ENCODE measurements at places on chromosomes 5 and 9.

DNA sequence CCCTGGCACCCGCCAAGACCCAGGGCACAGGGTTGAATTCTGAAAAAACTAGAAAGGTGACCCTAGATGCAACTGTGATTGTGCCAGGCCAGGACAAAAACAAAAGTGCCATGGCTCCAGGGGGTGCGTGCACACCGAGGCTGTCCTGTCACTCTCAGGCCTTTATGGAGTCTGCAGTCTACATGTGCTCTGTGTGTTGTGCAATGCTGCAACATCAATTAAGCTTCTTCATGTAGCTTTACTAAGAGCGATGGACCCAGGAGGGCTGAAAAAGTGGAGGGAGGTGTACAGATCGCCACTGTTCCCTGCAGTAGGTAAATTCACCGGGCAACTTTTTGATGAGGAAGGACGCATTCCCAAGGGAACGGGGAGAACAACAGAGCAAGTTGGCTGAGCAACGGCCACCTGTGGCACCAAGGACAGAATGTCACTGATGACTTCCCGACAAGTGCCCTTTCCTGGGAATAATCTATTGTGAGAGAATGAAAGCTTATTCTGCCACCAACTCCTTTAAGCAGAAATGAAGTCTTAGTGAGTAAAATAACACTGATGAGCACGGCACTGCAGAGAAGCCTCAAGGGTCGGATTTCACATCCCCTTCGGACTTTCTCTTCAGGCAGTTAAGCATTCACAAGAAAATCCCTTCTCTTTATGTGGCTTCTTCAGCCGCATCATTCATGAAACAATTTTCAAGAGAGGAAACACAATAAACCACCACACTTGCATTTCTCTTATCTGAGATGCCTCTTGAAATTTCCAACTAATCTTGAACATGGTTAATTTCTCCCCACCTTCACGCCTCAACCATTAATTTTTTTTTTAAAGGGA is 149.6 kb downstream of the DROSHA start:
- no peak for DNase-seq

GRCh38 chr9:134231767-134232166 is 67.4 kb upstream of the RNU6ATAC start:
- no peak for DNase-seq

DNA sequence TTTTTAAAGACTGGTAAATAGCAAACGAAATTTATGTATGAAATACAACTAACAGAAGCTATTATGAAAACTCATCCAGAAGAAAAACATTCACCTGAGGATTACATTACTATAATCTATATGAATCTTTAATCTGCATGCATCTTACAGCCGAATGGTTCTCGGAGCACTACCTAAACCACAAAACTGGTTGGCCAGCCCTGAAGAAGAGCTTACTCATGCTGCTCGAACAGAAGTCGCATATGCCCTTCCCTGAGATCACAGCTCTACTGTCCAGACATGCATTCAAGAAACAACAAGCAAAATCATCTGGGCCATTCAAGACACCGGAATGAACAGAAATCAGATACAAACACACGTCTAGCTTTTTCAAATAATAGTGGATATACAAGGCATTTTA is 931.0 kb upstream of the DMAC1 start:
- DNase-seq = no peak

- no peak for DNase-seq
Observed at GRCh38 chr5:40844565-40844964, 3.4 kb downstream of the CARD6 start.

GRCh38 chr9:85645909-85646627 is 95.7 kb downstream of the AGTPBP1 start:
- DNase-seq = peak; percentile 41

GRCh38 chr5:137609127-137609526 is 110.0 kb upstream of the SPOCK1 start:
- no peak for DNase-seq

DNA sequence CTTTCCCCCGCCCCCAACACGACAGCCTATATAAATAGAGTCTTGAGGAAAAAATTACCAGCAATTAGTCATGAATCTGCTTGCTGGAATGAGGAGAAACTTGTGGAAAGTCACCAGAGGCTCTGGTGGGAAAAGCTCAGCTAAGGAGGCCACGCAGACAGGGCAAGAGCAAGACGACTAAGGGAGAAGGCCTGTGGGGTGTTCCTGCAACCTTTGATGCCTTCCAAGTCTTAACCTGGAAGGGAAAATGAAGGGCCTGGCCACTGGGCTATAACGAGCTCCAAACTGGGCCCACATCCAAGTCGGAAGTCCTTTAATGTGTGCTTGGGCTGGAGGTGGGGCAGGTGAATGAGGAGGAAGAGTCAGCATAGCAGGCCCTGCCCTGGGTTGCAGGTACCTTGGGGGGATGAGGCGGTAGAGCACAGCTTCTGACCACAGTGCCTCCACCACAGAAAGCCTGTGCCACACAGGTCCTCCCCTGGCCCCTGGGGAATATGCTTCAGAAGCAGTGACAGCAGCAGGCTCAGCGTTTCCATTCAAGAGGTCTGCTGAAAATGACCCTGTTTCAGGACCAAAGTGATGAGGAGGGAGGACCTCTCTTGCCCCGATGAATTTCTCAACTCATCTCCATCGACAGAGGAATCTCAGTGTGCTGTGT is 92.8 kb upstream of the LRRTM2 start:
- DNase-seq = no peak

GRCh38 chr5:128455841-128456361 is 82.1 kb downstream of the FBN2 start:
- no peak for DNase-seq

DNA sequence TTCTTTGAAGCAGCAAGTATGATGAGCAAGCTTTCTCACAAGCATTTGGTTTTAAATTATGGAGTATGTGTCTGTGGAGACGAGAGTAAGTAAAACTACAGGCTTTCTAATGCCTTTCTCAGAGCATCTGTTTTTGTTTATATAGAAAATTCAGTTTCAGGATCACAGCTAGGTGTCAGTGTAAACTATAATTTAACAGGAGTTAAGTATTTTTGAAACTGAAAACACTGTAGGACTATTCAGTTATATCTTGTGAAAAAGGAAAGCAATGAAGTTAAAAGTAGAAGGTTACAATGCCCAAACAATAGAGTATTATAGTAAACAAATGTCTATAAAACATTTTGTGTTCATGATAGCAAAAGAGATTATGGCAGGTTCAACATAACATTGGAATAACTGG is 88.6 kb downstream of the JAK2 start:
- DNase-seq = no peak

DNA sequence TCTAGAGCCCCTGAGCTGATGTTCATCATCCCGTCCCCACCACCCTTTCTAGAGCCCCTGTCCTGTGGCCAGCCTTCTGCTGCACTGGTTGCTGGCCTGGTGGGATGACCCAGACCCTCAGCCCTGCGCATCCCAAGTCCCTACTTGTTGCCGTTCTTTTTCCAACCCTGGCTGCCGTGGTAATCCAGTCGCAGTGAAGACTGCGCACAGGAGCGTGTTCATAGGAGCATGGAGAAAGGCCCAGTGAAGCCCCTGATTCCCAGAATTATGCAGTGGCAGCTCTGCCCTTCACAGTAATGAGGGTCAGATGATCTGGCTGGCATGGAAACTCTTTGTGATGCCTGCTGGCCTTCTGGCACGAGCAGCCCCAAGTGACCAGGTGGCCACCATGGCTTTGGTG is 183.3 kb downstream of the CACNA1B start:
- DNase-seq = no peak
